Activated T-helper 2 cell treated with anti-CD3 and anti-CD28 coated beads, Interferon-gamma antibody, Interleukin-2, Interleukin-4, amounts not matched to agents 10 μg/mL and 5 μg/mL and 100 μg/mL, durations not matched to agents 14 hours and 24 hours and 36 hours (primary cell): ENCODE measurements at places on chromosomes 12 and 14.

DNA sequence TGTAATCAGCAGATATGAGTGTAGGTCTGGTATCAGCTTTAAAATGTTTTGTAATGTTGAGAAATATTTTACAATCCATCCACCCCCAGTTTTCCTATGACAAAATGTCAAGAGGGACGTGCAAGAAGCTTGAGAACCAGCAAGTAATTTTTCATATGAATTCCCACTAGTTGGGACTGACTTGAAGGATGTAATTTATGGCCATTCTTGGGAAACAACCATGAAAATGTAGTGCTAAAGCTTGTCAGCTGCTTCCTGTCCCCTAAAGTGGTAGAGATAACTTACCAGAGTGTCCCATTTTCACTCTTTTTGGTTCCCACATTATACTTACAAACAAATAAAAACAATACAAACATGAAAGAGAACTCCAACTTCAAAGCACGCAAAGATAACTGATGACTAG lies 63.9 kb downstream of the RERG start:
- no peak overlapping the region for H3K27ac ChIP-seq
- H3K4me3 ChIP-seq, result no peak overlapping the region
- peaks cover 1% of the 10 kb centered on the region for H3K27me3 ChIP-seq
- H3K4me1 ChIP-seq, result no peaks in the 10 kb centered on the region

GRCh38 chr12:117884161-117884560 lies 84.6 kb downstream of the KSR2 start:
- peaks cover 2% of the 10 kb centered on the region for H3K27me3 ChIP-seq
- H3K4me1 ChIP-seq, result no peaks in the 10 kb centered on the region
- H3K36me3 ChIP-seq, result no peaks in the 10 kb centered on the region
- H3K27ac ChIP-seq, result no peak overlapping the region
- no peak for DNase-seq

GRCh38 chr12:15788233-15789219 lies 662 bp downstream of the EPS8 start:
- no peaks in the 10 kb centered on the region for H3K36me3 ChIP-seq
- no peak overlapping the region for H3K27ac ChIP-seq
- H3K4me1 ChIP-seq, result peaks cover 16% of the 10 kb centered on the region

DNA sequence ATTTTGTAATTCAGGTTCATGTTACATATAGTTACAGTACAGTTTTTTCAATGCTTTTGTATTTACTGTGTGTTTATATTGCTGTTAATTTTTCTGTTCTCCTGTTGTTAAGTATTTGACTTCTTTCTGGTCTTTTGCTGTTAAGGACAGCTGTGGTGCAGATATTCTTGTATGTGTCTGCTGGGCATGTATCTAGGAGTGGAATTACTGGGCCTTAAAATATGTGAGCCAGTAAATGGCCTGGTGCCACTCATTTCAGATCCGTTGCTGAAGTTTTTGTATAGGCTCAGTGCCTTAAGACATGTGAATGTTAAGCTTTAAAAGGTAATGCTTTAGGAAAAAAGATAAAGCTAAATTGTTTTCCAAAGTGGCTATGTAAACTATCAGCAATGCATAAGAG lies 87.3 kb downstream of the TTLL5 start:
- H3K4me1 ChIP-seq, result no peaks in the 10 kb centered on the region
- no peak overlapping the region for H3K4me3 ChIP-seq
- no peaks in the 10 kb centered on the region for H3K27me3 ChIP-seq

GRCh38 chr12:25894759-25895158 lies 63.7 kb upstream of the RASSF8 start:
- no peaks in the 10 kb centered on the region for H3K4me1 ChIP-seq
- DNase-seq, result no peak
- no peak overlapping the region for H3K27ac ChIP-seq
- no peak overlapping the region for H3K4me3 ChIP-seq

DNA sequence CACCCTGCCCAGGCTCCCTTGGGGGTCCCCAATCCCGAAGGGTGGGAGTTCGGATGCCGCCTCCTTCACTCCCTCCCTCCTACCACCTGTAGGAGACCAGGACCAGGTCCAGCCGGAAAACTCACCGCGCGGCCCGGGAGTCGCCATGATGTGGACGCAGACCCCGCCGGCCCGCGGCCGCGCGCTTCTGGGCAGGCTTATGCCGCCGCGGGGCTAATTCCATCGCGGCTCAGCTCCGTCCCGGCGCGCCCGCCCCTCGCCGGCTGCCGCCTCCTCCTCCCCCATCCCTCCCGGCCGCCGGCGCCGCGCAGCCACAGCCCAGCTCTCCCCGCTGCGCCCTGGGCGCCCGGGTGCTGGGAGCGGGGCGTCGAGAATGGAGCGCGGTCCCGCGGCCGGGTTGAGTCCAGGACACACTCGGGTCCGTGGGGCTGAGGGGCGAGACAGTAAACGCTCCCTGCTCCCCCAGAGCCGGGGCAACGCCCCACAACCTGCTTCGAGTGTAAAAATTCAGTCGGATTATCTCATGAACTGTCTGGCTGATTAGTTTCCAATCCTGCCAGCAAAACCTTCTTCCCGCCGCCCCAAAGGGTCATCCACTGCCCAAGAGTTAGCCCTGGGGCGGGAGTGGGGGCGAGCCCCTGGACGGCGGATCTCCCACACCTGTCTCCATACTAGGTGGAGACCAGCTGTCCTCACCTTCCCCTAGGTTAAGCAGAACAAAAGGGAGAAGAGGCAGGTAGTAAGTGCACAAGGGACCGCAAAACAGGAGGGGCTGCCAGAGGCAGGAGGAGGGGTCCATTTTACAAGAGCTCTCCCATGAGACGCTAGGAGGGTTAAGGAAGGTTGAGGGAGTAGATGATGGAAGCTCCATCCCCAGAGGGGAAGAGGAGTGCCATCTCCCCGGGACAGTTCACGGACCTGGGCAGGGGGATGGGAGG lies at the start of gene ANO2:
Gene ANO2 (minus strand): TSS at position 189 of the 938 bp plus-strand sequence. CDS start 42 bp downstream, at position 147.
- no peak for DNase-seq
- no peaks in the 10 kb centered on the region for H3K4me1 ChIP-seq

GRCh38 chr14:94173885-94174603 lies at the start of gene PPP4R4:
Gene PPP4R4 (plus strand): TSS chr14:94174322. CDS start chr14:94174466, 144 bp downstream.
- H3K27me3 ChIP-seq, result peaks cover 57% of the 10 kb centered on the region
- DNase-seq, result peak; percentile 89
- no peak within 1 kb of the TSS for H3K27ac ChIP-seq
- peak within 1 kb of the TSS; percentile 78 for H3K4me3 ChIP-seq
- H3K36me3 ChIP-seq, result no peaks in the 10 kb centered on the region
- peaks cover 21% of the 10 kb centered on the region for H3K4me1 ChIP-seq

GRCh38 chr14:24367514-24368211 lies at the start of gene NFATC4:
Gene NFATC4 (plus strand): TSS chr14:24368184. CDS start chr14:24368341, 157 bp downstream.
- peaks cover 47% of the 10 kb centered on the region for H3K27me3 ChIP-seq
- no peak within 1 kb of the TSS for H3K4me3 ChIP-seq
- H3K36me3 ChIP-seq, result no peaks in the 10 kb centered on the region
- no peak for DNase-seq

DNA sequence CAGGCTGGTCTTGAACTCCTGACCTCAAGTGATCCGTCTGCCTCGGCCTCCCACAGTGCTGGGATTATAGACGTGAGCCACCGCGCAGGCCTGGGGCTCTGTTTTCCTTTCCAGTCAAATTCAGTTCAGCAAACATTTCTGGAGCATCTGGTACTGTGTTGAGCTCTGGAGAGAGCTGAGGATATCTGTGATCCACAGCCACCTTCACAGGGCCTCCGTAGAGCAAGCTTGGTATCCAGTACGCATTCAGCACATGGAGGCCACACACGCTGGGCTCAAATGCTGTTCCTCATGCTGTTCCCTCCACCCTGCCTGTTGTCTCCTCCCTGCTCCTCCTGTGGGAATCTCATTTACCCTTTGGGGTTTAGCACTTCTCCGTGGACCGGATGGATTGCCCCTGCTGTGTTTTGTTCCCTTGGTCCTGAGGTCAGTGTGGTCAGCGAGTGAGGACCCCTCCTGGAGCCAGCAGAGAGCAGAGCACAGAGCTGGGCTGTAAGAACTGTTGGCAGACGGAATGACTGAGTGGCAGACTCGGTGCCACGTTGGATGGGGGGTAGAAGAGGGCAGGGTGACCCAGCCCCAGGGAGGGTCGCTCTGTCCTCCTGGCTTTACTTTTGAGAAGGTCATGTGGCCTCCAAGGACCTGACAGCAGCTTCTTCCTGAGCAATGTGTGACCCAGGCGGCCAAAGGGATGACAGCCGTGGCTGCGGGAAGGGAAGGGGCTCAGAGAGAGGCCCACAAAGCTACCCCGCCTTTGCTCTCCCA lies 891 bp downstream of the RPS6KL1 start:
- H3K27ac ChIP-seq, result peak overlapping the region; percentile 76
- H3K4me3 ChIP-seq, result peak overlapping the region; percentile 81
- peaks cover 1% of the 10 kb centered on the region for H3K4me1 ChIP-seq
- no peak for DNase-seq
- H3K27me3 ChIP-seq, result peaks cover 18% of the 10 kb centered on the region

- no peaks in the 10 kb centered on the region for H3K27me3 ChIP-seq
- peak overlapping the region; percentile 87 for H3K27ac ChIP-seq
- peaks cover 53% of the 10 kb centered on the region for H3K4me1 ChIP-seq
- peak overlapping the region; percentile 9 for H3K4me3 ChIP-seq
Measured at GRCh38 chr12:109982210-109982609, 14.0 kb downstream of the GIT2 start.

GRCh38 chr12:108352591-108352990 lies 13.5 kb upstream of the CMKLR1 start:
- no peaks in the 10 kb centered on the region for H3K36me3 ChIP-seq
- peaks cover 1% of the 10 kb centered on the region for H3K27me3 ChIP-seq
- no peaks in the 10 kb centered on the region for H3K4me1 ChIP-seq
- DNase-seq, result no peak
- no peak overlapping the region for H3K4me3 ChIP-seq

GRCh38 chr12:108782971-108783370 lies 51.7 kb upstream of the CORO1C start:
- H3K36me3 ChIP-seq, result peaks cover 18% of the 10 kb centered on the region
- H3K27me3 ChIP-seq, result peaks cover 2% of the 10 kb centered on the region
- no peak overlapping the region for H3K4me3 ChIP-seq
- H3K27ac ChIP-seq, result no peak overlapping the region

- H3K4me1 ChIP-seq, result no peaks in the 10 kb centered on the region
- no peak overlapping the region for H3K4me3 ChIP-seq
- DNase-seq, result no peak
- no peak overlapping the region for H3K27ac ChIP-seq
Measured at GRCh38 chr14:76305268-76305826, 70.6 kb upstream of the ESRRB start.

DNA sequence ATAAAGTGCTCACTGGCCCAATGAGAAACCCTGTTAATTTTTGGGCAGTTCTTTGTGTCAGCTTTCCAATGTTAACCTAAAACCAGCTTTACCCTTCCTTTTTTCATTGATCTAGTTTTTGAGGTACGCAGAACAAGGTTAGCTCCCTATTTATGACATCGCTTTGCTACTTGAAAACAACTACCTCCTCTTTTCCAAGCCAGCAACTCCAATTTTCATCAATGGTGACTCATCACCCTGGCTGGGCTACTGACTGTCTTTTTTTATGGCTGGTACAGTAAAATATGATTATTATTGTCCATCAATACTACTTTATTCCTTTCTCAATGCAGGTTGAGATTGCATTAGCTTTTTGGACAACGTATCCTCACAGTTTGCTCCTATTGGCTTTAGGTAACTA lies 22.5 kb upstream of the AKAP6 start:
- H3K36me3 ChIP-seq, result no peaks in the 10 kb centered on the region
- H3K27ac ChIP-seq, result no peak overlapping the region
- no peaks in the 10 kb centered on the region for H3K4me1 ChIP-seq
- no peak for DNase-seq

- no peaks in the 10 kb centered on the region for H3K36me3 ChIP-seq
- H3K4me1 ChIP-seq, result no peaks in the 10 kb centered on the region
- DNase-seq, result no peak
- no peak overlapping the region for H3K4me3 ChIP-seq
Measured at GRCh38 chr14:105974902-105975301, 448.5 kb downstream of the TMEM121 start.

- H3K36me3 ChIP-seq, result no peaks in the 10 kb centered on the region
- no peak for DNase-seq
- H3K4me1 ChIP-seq, result peaks cover 17% of the 10 kb centered on the region
- no peaks in the 10 kb centered on the region for H3K27me3 ChIP-seq
Measured at GRCh38 chr12:93361151-93361919, 16.4 kb upstream of the NUDT4 start.

DNA sequence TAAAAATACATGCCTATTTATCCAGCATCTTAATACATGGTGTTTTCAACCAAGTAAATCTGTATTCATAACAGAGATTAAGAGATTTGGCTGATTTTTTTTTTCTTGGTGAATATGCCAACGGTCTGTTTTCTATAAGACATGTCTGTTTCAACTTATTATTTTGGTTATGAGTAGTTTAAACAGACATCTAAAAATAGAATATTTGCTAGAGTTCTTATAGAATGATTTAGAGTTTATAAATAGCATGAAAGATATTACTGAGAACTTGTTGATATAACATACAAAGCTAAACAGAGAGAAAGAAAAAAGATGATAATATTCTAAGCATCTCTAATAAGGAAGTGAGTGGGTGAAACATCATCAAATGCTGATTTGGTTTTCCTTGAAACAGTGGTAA lies 199.9 kb downstream of the CCDC91 start:
- no peak overlapping the region for H3K4me3 ChIP-seq
- H3K36me3 ChIP-seq, result no peaks in the 10 kb centered on the region
- DNase-seq, result no peak
- no peak overlapping the region for H3K27ac ChIP-seq
- H3K4me1 ChIP-seq, result no peaks in the 10 kb centered on the region
- H3K27me3 ChIP-seq, result no peaks in the 10 kb centered on the region

GRCh38 chr12:64679487-64680001 lies 69.2 kb downstream of the RASSF3 start:
- peaks cover 67% of the 10 kb centered on the region for H3K4me1 ChIP-seq
- DNase-seq, result peak; percentile 47
- peak overlapping the region; percentile 34 for H3K4me3 ChIP-seq
- peak overlapping the region; percentile 63 for H3K27ac ChIP-seq
- H3K27me3 ChIP-seq, result no peaks in the 10 kb centered on the region

GRCh38 chr12:103697971-103698751 lies 111.1 kb downstream of the STAB2 start:
- no peak for DNase-seq
- H3K27me3 ChIP-seq, result peaks cover 11% of the 10 kb centered on the region
- H3K4me3 ChIP-seq, result no peak overlapping the region
- no peak overlapping the region for H3K27ac ChIP-seq
- no peaks in the 10 kb centered on the region for H3K36me3 ChIP-seq
- H3K4me1 ChIP-seq, result peaks cover 6% of the 10 kb centered on the region

DNA sequence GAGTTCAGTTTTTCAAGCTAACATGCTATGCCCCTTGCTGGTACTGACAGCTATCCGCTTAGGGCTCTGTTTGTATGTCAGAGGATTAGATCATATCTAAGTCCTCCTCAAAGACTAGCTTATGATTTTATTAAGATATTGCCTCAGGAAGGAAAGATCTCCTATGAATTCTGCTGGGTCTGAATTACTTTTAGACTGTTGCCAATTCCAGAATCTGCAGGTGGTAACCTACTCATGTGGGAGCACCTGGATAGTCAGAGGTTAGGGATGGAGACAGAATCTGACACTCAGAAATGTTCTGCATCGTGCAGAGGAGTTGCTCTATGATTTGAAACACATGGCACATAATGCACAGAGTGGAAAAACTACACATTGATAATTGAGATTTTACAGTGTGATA lies 843.4 kb downstream of the SLC6A15 start:
- no peaks in the 10 kb centered on the region for H3K27me3 ChIP-seq
- H3K27ac ChIP-seq, result no peak overlapping the region
- DNase-seq, result no peak
- no peaks in the 10 kb centered on the region for H3K4me1 ChIP-seq
